ENCODE measurements at places on chromosomes 5 and 9.

- H3K36me3 ChIP-seq = no peaks in the 10 kb centered on the region
- DNase-seq = no peak
- H3K27ac ChIP-seq = no peak overlapping the region
- no peaks in the 10 kb centered on the region for H3K4me1 ChIP-seq
These were observed 473.0 kb downstream of the TLR4 start for GRCh38 chr9:118177241-118177640.

- H3K4me1 ChIP-seq = peaks cover 21% of the 10 kb centered on the region
- no peak overlapping the region for H3K4me3 ChIP-seq
- H3K27ac ChIP-seq = no peak overlapping the region
- H3K27me3 ChIP-seq = no peaks in the 10 kb centered on the region
- no peak for DNase-seq
- H3K36me3 ChIP-seq = no peaks in the 10 kb centered on the region
These were observed 335.0 kb downstream of the NPR3 start for GRCh38 chr5:33046091-33046490.

GRCh38 chr9:27880156-27880555, 306.9 kb upstream of the C9orf72 start:
- H3K27me3 ChIP-seq = no peaks in the 10 kb centered on the region
- no peaks in the 10 kb centered on the region for H3K4me1 ChIP-seq
- DNase-seq = no peak
- H3K36me3 ChIP-seq = no peaks in the 10 kb centered on the region

DNA sequence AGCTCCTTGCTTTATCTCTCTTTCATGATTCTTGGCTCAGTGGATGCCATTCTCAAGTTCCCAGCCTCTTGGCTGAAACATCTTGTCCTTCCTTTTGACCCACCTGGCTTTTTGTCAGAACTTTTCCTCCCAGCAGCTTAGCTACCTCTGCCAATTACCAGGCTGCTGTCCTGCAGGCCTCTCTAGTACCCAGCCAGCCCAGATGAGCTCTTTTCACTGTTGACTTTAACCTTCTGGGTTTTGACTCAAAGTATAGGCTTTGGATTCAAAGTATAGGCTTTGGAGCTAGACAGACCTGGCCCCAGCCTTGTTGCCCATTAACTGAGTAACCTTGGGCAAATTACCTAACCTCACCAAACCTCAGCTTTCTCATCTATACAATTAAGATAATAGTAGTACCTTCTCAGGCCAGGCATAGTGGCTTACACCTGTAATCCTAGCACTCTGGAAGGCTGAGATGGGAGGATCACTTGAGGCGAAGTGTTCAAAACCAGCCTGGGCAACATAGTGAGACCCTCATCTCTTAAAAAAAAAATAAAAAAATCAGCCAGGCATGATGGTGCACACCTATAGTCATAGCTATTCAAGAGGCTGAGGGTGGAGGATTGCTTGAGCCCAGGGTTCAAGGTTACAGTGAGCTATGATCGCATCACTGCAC, 6.6 kb upstream of the TMEFF1 start:
- peaks cover 6% of the 10 kb centered on the region for H3K4me1 ChIP-seq
- H3K27me3 ChIP-seq = no peaks in the 10 kb centered on the region
- no peak overlapping the region for H3K27ac ChIP-seq
- no peak for DNase-seq
- H3K4me3 ChIP-seq = no peak overlapping the region
- H3K36me3 ChIP-seq = no peaks in the 10 kb centered on the region
